ENCODE measurements at places on chromosomes 7 and 10.

DNA sequence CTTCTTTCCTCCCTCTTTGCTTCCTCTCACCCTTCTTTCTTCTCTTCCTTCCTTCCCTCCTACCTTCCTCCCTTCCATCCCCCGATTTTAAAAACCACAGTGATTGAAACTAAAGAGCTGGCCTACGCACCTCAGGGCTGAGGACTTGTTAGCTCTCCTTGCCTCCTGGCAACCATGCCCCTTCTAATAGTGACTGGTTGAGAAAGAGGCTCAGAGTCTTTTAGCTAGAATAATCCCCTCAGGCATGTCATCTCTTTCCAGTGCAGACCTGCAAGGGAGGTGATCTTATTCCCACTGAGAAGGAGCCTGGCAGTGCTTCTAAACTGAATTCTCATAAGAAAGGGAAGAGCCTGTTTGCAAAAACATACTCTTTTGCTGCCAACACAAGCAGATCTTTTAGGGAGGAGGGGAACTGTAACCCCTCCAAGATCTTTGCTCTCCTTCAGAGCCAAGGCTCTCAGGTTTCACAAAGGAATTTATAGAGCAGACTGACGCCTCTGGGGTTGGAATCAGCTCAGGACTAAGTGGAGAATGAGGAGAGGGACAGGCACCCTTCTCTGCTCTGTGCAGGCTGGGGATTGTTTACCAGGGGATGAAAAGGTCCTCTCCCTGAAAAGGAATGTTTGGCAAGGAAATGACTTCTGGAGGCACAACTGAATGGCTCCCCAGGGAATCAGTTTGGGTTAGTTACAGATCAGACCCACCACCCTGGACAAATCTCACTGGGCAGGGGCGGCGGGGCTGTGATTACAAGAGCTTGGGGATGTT lies 9.4 kb upstream of the ANKRD1 start:
- peak; percentile 75 for DNase-seq

DNA sequence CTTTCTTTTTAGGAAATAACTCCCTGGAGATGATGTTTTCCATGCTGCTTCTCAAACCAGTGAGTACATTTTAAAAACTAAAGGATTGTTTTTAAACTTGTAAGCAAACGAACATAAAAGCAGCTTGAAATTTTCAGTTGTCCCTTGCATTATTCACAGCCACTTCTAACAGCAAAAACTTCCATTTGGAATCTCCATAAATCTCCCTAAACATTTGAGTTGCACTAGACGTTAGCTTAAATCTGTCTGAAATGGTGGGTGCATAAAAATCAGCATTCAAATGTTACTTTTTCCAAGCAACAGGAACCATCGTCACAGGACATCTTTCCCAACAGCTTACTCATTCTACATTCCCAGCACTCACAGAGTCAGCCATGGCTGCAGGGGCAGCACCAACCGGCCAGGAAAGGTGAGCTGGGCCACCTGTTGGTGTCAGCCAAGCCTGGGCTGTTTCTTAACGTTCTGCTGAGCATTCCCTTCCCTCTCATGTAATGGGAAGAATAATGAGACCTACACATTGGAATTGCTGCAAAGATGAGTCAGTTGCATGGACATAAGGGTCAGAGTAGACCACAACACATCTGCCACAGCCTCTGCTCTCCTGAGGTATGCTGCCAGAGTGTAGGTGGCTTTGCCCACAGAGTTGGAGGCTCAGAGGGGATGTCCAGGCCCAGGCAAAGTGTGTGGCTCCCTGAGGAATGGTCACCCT lies 163.2 kb downstream of the TNS3 start:
- no peak for DNase-seq

DNA sequence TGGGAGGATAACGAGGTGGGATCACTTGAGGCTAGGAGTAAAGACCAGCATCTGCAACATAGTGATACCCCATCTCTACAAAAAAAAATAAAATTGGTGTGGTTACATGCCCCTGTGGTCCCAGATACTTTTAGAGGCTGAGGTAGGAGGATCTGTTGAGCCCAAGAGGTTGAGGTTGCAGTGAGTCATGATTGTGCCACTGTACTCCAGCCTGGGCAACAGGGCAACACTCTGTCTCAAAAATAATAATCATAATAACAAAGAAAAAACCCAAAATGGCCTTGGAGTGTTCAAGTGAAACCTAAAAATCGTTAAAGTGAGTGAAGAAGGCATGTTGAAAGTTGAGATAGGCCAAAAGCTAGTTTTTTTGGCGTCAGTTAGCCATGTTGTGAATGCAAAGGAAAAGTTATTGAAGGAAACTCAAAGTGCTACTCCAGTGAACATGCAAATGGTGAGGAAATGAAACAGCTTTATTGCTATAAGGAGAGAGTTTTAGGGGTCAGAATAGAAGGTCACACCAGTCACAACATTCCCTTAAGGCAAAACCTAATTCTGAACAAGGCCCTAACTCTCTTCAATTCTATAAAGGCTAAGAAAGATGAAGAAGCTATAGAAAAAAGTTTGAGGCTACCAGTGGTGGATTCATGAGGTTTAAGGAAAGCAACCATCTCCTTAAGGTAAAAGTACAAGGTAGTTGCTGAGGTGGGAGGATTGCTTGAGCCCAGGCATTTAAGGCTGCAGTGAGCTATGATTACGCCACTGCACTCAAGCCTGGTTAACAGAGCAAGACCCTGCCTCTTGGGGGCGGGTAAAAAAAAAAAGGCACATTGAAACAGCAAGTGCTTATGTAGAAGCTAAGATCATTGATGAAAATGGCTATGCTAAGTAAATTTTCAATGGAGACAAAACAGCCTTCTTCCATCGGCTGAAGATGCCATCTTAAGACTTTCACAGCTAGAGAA lies 45.4 kb upstream of the STOX1 start:
- no peak for DNase-seq

GRCh38 chr10:78640796-78641636 lies 427.8 kb upstream of the ZMIZ1 start:
- no peak for DNase-seq

- DNase-seq, result no peak
These were observed 126.5 kb downstream of the FAM107B start for GRCh38 chr10:14648005-14648765.

DNA sequence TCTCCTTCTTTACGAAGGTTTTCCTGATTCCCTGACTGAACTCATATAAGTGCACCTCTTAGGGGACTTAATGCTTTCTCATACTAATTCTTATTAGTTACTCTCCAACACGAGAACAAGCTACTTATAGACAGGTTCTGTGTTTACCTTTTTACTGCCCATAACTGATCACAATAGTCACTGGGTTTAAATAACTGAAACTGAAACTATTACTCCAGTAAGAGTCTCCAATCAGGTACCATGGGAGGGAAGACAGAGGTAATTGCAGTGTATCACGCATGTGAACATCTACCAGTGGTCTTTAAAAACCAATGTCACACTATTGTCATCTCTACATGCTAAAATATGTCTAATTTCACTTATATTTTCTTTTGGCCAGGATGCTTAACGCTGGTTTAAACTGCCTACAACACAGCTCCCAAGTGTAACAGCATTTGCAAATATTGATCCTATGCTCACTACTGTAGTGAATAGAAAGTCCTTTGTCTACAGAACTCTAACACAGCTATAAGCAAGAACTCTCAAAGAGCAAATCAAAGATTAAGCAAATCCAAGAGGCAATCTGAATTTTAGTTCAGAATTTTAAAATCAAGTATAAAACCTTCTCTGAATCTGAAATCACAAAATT lies 3.6 kb downstream of the GDI2 start:
- DNase-seq, result no peak

DNA sequence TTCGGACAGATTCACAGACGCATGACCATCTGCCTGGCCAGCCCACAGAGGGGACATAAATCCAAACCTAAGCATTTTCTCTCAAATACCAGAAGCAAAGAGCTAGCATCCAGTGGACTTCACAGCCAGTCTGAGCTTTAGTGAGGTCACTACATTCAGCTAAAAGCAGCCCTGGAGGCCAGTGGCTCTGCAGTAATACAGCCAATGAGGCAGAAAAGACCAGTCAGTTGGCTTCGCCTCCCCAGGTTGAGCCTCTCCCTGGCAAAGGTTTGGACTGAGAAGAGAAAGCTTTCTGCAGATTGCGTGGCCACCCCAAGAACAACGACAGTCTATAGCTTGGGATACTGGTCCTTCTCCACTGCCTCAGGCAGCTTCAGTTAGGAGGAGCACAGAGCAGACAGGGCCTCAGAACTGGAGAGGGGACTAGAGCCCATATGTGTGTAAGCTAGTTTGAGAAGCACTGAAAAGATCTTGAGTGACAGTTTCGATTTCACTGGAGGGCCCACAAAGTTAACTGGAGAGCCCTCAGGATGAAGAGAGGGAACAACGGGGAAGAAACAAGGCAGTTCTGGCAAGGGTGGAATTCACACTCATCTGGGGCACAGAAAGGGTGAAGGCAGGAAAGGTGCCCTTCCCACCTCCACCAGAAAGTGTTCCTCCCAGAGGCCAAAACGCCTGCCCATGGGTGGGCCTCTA lies 3.8 kb downstream of the WDR91 start:
- no peak for DNase-seq

DNA sequence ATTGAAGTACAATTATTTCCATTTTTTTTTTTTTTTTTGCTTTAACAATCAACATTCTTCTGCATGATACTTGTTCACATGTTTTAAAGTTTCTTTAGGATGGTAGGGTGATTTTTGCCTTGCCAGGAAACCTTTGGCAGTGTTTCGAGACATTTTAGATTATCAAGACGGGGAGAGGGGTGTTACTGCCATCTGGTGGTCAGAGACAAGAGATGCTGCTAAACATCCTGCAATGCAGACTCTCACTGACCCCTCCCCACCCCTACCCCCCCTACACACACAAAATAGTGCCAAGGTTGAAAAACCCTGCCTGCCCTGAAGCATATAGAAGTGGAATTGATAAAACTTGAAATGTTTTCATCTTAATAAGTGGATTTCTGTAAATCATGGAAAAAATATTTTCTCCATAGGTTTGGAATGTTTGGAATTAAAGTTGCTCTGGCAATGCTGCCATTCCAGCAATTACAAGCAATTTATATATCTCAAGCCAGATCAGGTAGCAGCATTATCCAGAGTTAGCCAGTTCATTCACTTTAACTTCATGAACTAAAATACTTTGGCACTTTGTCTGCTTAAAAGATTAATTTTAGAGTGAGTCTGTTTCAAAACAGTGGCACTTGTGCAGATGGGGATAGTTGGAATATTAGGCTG lies 62.1 kb downstream of the SDHAF3 start:
- no peak for DNase-seq

DNA sequence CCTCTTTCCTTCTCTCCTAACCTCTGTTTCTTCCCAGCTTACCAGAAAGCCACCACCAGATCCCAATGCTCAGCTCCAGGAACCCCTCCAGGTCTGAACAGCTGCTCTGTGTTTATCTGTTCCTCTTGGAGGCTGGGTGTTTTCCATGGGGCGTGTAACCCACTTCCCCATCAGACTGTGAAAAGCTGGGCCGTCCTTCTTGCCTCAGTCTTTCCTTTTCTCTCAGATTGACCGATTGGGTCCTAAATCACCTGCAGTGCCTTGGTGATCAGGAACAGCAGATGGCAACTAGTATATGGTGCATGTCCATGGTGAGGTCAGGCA lies 4.8 kb downstream of the SH3PXD2A start:
- no peak for DNase-seq

- no peak for DNase-seq
These were observed 526 bp downstream of the ZNF248 start for GRCh38 chr10:37856881-37857286.

DNA sequence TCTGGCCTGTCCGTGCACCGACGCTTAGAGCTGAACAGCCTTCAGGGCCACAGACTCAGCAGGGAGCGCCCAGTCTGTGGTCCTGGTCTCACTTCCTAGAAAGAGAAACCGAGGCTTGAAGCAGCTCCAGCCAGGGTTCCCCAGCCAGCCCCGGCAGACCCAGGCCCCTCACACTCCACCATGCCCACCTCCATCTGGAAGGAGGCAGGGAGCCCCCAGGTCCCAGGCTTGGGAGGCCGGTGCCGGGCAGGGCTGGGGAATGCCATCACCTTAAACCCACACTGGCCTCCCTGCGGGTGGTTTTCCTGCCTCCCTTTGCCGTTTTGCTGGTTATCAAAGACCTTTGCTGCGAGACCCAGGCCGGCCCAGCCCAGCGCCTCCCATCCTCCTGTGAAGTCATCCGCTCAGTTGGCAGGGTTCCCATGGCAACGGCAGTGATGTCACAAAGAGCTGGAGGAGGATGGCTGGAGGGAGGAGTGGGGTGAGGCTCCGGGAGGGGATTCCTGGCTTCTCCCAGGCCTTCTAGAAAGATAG lies 24.0 kb downstream of the ELFN1 start:
- DNase-seq, result no peak

- DNase-seq, result no peak
These were observed 43.5 kb downstream of the NUP205 start for GRCh38 chr7:135601182-135601581.

DNA sequence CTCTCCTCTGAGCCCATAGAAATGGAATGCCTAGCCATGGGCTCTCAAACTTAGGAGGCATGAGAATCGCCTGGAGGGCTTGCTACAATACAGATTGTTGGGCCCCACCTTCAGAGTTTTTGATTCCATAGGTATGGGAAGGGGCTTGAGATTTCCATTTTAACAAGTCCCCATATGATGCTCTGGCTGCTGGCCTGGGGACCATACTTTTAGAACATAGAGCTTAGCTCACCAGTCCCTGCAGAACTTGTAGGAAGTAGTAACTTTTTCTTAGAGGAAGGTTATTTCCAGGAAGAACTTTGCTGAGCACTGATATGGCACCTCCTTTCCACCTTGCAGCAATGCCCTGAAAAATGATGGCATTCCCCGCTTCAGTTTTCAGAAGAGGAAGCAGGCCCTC lies 177.0 kb upstream of the ZMIZ1 start:
- DNase-seq, result no peak

- no peak for DNase-seq
These were observed 406.4 kb upstream of the ETV1 start for GRCh38 chr7:14395860-14396259.

DNA sequence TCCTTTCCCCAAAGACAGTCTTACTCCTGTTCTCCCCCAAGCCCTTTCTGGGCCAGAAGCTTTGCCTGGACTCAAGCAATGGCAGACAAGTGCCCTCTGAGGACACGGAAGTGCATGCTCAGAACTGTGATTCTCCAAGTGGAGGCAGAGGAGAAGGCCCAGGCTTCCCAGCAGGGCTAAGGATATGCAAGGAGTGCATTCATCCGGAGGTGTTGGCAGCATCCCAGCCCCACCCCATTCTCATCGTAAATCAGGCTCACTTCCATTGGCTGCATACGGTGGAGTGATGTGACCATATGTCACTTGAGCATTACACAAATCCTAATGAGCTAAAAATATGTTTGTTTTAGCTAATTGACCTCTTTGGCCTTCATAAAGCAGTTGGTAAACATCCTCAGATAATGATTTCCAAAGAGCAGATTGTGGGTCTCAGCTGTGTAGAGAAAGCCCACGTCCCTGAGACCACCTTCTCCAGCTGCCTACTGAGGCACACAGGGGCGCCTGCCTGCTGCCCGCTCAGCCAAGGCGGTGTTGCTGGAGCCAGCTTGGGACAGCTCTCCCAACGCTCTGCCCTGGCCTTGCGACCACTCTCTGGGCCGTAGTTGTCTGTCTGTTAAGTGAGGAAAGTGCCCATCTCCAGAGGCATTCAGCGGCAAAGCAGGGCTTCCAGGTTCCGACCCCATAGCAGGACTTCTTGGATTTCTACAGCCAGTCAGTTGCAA lies 1.4 kb upstream of the RBP3 start:
- no peak for DNase-seq

- DNase-seq, result no peak
These were observed 62.7 kb downstream of the PPP1R9A start for GRCh38 chr7:94970085-94970576.

GRCh38 chr10:71726580-71727104 lies 7.1 kb upstream of the C10orf105 start:
- no peak for DNase-seq
